ENCODE measurements at places on chromosomes 5 and 9.

GRCh38 chr5:153517241-153517611, 26.8 kb downstream of the GRIA1 start:
- DNase-seq: peak; percentile 4

DNA sequence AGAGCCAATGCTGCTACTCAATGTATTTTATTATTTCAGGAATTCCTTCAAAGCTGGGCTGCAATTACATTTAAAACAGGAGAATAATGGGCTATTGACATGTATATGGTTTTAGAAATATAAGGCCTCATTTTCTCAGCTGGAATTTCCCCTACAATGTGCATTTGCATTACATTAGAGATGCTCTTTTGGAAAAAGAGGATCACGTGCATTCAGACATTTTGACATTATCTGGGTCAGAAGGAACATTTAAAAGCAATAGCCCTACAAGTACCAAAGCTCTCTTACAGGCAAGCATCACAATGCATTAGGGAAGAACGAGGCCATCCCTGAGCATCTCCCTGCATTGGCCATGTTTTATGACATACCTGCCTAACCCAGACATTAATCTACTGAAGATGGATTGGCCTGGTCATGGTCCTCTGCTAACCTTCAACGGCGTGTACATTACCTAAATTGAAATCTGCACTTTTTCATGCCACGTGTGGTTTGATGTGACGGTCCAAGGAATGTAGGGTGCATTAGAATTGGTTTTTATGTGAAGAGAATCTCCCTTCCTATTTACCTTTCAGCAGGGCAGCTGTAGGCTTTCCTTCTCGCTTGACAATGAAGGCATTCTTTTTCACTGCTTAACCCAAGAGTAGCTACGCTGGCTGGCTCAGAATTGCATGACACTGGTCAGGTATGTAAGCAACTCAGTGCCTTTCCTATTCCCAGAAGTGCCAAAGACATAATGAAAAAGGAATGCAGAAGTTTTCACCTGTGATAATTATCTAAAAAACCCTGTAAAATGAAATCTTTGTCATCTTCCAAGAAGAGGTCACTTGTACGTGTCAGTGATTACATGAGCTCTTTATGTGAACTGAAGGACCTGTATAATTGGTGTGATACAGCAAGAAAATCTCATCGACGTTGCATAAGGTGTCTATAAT, 212.3 kb upstream of the MPDZ start:
- no peak for DNase-seq

DNA sequence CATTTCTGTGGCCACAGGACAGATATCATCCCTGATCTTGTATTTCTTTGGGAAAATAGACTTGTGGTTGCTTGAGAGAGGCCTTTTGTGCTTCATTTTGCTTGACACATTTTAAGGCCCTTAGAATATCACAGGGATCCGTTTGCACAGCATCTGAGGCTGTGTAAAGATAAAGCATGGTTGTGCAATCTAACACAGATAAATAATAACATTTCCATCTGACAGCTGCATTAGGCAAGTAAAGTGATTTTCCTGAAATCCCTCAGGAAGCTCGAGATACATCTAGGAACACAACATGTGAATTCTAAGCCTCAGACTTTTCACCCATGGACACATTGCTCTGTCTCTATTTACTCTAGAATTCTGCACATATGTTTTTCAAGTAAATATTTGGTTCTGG, 212.8 kb upstream of the ADAMTSL1 start:
- DNase-seq: no peak

- DNase-seq: no peak
These were observed 70.4 kb upstream of the DAP start for GRCh38 chr5:10831419-10831818.

GRCh38 chr5:72167804-72168203, 60.5 kb downstream of the MAP1B start:
- no peak for DNase-seq

GRCh38 chr9:89738137-89738932, 133.5 kb downstream of the GADD45G start:
- DNase-seq: no peak

- no peak for DNase-seq
These were observed 477.1 kb upstream of the KIF2A start for GRCh38 chr5:61828856-61829255.

DNA sequence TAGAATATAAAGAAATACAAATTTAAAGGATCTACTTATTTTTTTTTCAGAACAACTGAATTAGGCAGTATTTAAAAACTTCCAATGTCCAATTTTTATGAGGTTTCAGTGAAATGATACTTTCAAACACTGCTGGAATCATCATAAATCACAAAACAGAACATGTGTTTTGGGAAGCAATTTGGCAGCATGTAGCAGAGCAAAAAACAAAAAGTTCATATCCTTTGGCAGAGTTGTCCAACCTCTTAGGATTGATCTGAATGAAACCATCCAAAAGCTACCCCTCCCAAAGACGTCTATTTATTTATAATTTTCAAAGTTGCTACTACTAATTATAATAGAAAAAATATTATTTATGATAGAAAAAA, 192.4 kb upstream of the PUM3 start:
- no peak for DNase-seq

GRCh38 chr5:160643616-160644240, 208.3 kb downstream of the ATP10B start:
- no peak for DNase-seq

DNA sequence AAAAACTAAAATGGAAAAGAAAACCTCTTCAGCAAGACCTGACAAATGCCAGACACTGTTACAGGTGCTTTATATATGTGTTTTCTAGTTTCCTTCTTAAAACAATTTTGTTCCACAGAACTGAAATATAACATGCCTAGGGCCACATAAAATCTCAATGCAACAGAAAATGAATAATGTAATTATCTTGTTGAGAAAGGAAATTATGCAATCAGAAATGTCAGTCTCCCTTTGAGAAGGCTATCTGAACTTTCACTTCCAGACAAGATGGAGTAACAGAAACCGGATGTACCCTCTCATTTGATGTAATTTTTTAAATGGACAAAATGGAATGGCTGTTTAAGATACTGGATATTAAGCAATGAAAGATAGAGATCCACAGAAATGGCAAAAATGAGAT, 79.2 kb downstream of the AGTPBP1 start:
- no peak for DNase-seq

Data from heart right ventricle (tissue), 16 donors.